ENCODE measurements at places on chromosomes 1 and 21. TPM values are rescaled to one million over a fixed set of nuclear protein-coding genes. Genes with fewer than 3 reads are reported as not detected.

Gene CYP4A11
- total RNA-seq: not detected

Gene SLC16A4
- total RNA-seq: 14.8 TPM

Gene HHIPL2
- total RNA-seq: 0.50 TPM

Gene AUNIP
- total RNA-seq: 2.1 TPM

Gene SERBP1
- total RNA-seq: 214 TPM

Gene PCP4
- total RNA-seq: not detected

Gene DNM3
- 6.5 TPM for total RNA-seq

Gene PDPN
- total RNA-seq: 39.7 TPM

Gene HPCAL4
- total RNA-seq: 0.20 TPM

Gene TRIM58
- total RNA-seq: 31.0 TPM

Gene DCST2
- 0.34 TPM for total RNA-seq

Gene SLFNL1
- 0.14 TPM for total RNA-seq

Gene ETV3L
- total RNA-seq: not detected

Gene PCBP3
- 2.5 TPM for total RNA-seq

Gene NEXN
- 37.5 TPM for total RNA-seq

Gene LRRC71
- not detected for total RNA-seq

Gene CR1L
- total RNA-seq: not detected

Gene CGN
- 8.8 TPM for total RNA-seq

Gene UFC1
- total RNA-seq: 91.0 TPM

Gene HEYL
- total RNA-seq: 1.1 TPM

Measured in astrocyte (in vitro differentiated cells and primary cell).